ENCODE measurements at places on chromosomes 13 and 19. TPM values are rescaled to one million over a fixed set of nuclear protein-coding genes. Genes with fewer than 3 reads are reported as not detected.
A peak's percentile ranks its signal among the peaks of the same experiment; 100 is the strongest.

DNA sequence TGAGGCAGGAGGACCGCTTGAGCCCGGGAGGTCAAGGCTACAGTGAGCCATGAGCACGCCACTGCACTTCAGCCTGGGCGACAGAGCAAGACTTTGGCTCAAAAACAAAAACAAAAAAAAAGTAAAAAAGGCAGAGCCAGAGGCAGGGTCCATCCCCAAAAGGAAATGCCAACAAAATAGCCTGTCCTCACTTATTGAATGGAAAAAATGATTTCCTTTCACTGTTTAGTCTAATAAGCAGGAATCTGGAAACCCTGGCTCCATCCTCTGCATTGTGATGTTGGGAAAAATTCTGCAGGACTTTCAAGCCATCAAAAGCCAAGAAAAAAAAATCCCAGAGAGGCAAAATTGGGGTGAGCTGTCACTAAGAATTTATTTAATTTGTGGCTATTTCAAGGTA, 23.2 kb downstream of the ZIC5 start:
- H3K27me3 ChIP-seq = peaks cover 91% of the 10 kb centered on the region
- H3K36me3 ChIP-seq = no peaks in the 10 kb centered on the region
- peaks cover 19% of the 10 kb centered on the region for H3K4me1 ChIP-seq
- no peak for DNase-seq
- no peak overlapping the region for H3K27ac ChIP-seq
- no peak overlapping the region for H3K4me3 ChIP-seq

DNA sequence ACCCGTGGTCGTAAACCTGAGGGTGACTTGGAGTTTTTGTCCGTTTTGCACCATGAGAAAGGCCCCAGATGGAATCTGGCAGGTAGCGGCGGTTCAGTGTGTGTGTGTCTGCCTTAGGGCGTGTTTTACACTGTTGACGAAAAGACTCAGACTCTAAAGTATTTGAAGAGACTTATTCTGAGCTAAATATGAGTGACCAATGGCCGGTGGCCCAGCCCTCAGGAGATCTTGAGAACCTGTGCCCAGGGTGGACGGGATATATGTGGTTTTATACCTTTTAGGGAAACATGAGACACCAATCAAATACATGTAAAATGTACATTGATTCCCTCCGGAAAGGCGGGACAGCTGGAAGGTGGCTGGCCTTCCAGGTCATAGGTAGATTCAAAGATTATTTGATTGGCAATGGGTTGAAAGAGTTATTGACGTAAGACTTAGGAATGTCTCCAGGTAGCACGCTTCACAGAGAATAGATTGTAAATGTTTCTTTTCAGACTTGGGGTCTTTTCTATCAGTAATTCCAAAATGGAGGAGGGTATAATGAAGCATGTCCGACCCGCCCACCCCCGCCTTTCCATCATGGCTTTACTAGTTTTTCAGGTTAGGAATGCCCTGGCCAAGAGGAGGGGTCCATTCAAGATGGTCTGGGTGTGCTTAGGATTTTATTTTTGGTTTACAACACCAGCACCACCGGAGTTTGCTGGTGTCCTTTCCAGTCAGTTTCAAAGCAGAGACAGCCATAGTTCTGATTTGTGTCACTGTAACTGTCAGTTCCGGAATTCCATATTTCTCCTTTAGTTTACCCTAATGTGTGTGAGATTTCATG, 1.0 kb upstream of the ZNF529 start:
- peaks cover 35% of the 10 kb centered on the region for H3K36me3 ChIP-seq
- peak overlapping the region; percentile 94 for H3K4me3 ChIP-seq
- H3K27ac ChIP-seq = peak overlapping the region; percentile 84
- peaks cover 34% of the 10 kb centered on the region for H3K4me1 ChIP-seq
- no peak for DNase-seq
- H3K27me3 ChIP-seq = no peaks in the 10 kb centered on the region

DNA sequence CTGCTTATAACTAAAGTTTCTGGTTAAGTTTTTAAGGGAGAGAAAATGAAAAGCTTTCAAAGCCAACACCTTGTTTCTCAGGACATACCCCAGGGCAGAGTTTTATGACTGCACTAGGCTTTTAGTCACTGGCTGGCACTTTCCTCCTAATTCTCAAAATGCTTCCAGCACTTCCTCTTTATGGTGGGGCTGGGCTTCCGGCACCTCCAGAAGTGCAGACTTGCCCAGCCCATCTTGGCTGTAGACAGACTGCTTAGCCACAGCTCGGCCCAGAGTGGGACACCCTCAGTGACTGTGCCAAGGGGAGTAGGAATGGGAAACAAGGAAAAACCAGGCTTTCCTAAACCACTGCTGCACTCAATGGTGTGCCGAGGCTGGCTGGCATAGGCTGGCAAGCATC, 23.2 kb upstream of the GTF3A start:
- H3K4me3 ChIP-seq = no peak overlapping the region
- H3K4me1 ChIP-seq = peaks cover 5% of the 10 kb centered on the region

GRCh38 chr19:55598719-55599467, 424 bp downstream of the FIZ1 start:
- H3K27ac ChIP-seq = no peak overlapping the region
- peak; percentile 98 for DNase-seq
- H3K27me3 ChIP-seq = no peaks in the 10 kb centered on the region
- H3K4me1 ChIP-seq = peaks cover 20% of the 10 kb centered on the region
- peaks cover 28% of the 10 kb centered on the region for H3K36me3 ChIP-seq
- peak overlapping the region; percentile 98 for H3K4me3 ChIP-seq

DNA sequence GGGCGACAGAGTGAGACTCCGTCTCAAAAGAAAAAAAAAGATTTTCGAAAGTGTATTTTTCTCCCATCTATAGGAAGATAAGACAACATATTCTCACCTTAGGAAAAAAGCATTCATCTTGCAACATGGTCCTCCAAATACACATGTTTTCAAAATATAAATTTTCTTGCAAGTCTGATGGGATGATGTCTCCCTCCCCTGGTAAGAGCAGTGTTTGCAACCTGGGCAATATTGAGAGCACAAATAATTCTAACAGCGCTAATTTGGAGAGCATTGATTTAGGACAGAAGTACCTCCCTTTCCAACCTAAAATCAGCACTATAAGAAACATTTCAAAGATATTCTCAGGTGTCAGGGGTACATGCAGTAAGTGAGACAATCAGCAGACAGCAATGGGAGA, 61.0 kb upstream of the SHISA2 start:
- DNase-seq = no peak
- H3K27ac ChIP-seq = no peak overlapping the region
- H3K4me1 ChIP-seq = no peaks in the 10 kb centered on the region
- no peaks in the 10 kb centered on the region for H3K36me3 ChIP-seq

GRCh38 chr19:17159466-17160393, 55.4 kb upstream of the USE1 start:
- H3K27me3 ChIP-seq = no peaks in the 10 kb centered on the region
- no peaks in the 10 kb centered on the region for H3K4me1 ChIP-seq
- peaks cover 30% of the 10 kb centered on the region for H3K36me3 ChIP-seq
- H3K27ac ChIP-seq = no peak overlapping the region

DNA sequence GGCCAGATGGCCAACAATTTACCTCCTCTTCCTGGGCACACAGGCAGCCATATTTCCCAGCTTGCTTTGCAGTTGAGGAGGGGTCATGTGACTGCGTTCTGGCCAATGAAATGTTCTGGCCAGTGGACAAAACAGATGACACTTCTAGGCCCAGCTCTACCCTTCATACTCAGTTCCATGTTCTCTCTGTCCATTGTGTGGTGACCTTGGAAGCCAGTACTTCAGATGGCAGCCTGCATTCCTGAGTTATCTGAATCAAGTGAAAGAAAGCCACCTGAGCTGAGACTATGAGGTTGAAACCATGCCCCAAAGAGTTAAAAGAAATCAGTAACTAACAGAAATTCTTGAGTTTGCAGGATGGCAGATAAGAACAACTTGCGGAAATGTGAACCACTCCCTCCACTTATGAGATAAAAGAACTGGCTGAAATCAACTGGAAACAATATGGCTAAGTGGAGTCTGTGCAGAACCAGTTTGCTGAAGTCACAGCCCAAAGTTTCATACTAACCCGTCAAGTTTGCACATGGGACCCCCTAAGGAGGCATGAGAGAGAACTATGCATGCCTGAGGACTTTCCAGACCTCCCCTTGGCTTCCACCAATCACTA, 8.1 kb downstream of the FAM187B start:
- peaks cover 2% of the 10 kb centered on the region for H3K27me3 ChIP-seq
- DNase-seq = no peak
- no peak overlapping the region for H3K27ac ChIP-seq
- H3K36me3 ChIP-seq = no peaks in the 10 kb centered on the region

DNA sequence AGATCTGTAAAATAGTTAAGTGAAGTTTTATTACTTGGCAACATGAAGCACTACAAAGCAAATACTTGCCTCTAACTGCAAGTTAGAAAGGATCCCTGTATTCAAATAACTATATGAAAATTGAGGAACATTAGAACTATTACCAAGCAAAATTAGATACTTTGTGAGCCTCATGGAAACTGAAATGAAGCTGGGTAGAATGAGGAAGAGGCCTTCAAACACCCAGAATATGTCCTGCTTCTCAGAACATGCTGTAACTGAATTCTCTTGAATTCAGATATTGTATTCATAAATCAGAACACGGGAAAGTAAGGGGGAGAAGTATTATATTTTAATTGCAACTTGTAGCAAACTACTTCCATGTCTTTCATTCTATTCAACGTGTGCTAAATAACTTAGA, 947.9 kb downstream of the PCDH17 start:
- peaks cover 4% of the 10 kb centered on the region for H3K36me3 ChIP-seq
- H3K27ac ChIP-seq = no peak overlapping the region
- H3K27me3 ChIP-seq = no peaks in the 10 kb centered on the region
- H3K4me1 ChIP-seq = peaks cover 9% of the 10 kb centered on the region
- no peak overlapping the region for H3K4me3 ChIP-seq

- H3K27ac ChIP-seq = no peak overlapping the region
- H3K4me1 ChIP-seq = peaks cover 19% of the 10 kb centered on the region
- H3K4me3 ChIP-seq = no peak overlapping the region
- no peaks in the 10 kb centered on the region for H3K27me3 ChIP-seq
These were observed 711.0 kb downstream of the UQCRFS1 start for GRCh38 chr19:28501976-28502375.

DNA sequence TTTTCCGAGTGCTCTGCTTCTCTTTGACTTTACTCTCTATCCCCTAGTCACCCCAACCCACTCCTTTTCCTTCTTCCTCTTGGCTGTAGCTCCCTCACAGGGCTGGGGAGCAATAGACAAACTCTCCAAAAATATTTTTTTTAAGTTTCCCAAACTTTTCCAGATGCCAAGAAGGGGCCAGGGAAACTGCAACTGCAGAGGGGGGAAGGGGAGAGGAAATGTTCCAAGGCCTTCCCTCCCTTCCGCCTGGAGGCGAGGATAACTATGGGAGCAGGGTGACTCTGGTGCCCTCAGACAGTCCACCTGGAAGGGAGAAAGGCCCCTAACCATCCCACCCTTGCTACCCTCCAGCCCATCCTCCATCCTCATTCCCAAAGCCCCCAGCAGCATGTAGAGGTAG, 49.4 kb downstream of the LYL1 start:
- DNase-seq = no peak
- H3K27ac ChIP-seq = no peak overlapping the region
- no peak overlapping the region for H3K4me3 ChIP-seq
- H3K36me3 ChIP-seq = no peaks in the 10 kb centered on the region
- peaks cover 35% of the 10 kb centered on the region for H3K4me1 ChIP-seq

DNA sequence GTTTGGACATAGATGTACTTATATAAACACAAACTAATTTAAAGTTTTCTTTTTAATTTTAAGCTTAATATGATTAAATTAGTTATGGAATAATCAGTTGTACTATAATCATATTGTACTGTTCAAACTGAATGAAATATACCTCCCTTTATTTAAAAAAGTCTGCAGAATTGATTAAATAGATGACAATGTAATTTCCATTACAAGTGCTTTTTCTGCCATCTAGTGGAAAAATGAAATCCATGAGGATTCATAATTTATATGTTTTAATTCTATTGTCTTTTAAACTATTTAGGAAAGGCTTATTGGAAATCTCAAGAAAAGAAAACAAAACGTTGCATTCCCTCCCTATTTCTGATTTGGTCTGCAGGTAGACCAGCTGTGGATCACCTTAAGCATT, 30.9 kb downstream of the MZT1 start:
- DNase-seq = no peak
- no peaks in the 10 kb centered on the region for H3K27me3 ChIP-seq
- no peaks in the 10 kb centered on the region for H3K4me1 ChIP-seq
- no peak overlapping the region for H3K27ac ChIP-seq

GRCh38 chr13:58908019-58908679, 1255.6 kb downstream of the DIAPH3 start:
- no peak overlapping the region for H3K4me3 ChIP-seq
- no peaks in the 10 kb centered on the region for H3K27me3 ChIP-seq
- no peak overlapping the region for H3K27ac ChIP-seq
- no peak for DNase-seq
- no peaks in the 10 kb centered on the region for H3K4me1 ChIP-seq

DNA sequence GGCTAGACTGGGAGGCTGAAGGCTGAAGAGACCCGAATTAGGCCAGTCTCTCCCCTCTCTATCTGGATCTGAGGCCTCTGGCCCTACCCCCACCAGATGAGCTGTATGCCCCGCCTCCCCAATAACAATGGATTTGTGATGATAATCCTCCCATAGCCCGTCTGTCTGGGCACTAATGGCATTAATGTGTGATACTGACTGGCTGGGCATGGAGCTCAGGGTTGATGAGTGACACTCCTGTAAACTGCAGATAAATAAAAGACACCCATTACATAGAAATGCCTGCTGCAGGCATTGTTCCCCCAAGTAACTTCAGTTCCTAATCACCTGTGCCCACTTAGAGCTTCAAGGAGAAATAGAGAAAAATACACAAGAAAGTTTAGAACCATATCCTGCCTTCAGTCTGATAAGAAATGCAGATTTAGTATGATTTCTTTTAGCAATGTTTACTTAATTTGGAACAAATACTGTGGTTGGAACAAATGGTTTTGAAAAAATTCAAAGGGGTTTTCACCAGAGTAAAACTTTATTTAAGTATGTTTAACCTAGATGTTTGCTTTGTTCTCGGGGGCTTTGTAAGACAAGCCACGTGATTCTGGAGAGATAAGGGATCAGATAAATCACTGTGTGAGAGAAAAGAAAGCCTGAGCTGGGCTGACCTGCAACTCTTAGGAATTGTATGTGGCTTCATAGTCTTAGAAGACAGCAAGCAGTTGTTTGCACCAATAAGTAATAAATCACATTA, 60.3 kb downstream of the TNFRSF19 start:
- H3K27me3 ChIP-seq = no peaks in the 10 kb centered on the region
- no peak overlapping the region for H3K4me3 ChIP-seq
- no peak for DNase-seq
- H3K4me1 ChIP-seq = peaks cover 51% of the 10 kb centered on the region

- no peaks in the 10 kb centered on the region for H3K36me3 ChIP-seq
- no peaks in the 10 kb centered on the region for H3K27me3 ChIP-seq
- H3K4me3 ChIP-seq = no peak overlapping the region
- peak overlapping the region; percentile 95 for H3K27ac ChIP-seq
- peaks cover 23% of the 10 kb centered on the region for H3K4me1 ChIP-seq
- no peak for DNase-seq
These were observed 460.0 kb downstream of the COG6 start for GRCh38 chr13:40115426-40115825.

FAM216B gene
- total RNA-seq = not detected

ELAVL3 gene
- total RNA-seq = 39.7 TPM

HPN gene
- 0.27 TPM for total RNA-seq

KASH5 gene
- not detected for total RNA-seq

KLK15 gene
- total RNA-seq = not detected

TUBB4A gene
- 39.9 TPM for total RNA-seq

BRSK1 gene
- 50.0 TPM for total RNA-seq

KANK2 gene
- total RNA-seq = 32.1 TPM

NCAN gene
- total RNA-seq = 13.8 TPM

CLC gene
- total RNA-seq = not detected

ADGRE3 gene
- total RNA-seq = not detected

All from neural crest cell (in vitro differentiated cells).